ENCODE measurements at places on chromosomes 11 and 22.

- DNase-seq = no peak
These were observed 10.8 kb upstream of the ANKRD13D start for GRCh38 chr11:67278135-67278938.

DNA sequence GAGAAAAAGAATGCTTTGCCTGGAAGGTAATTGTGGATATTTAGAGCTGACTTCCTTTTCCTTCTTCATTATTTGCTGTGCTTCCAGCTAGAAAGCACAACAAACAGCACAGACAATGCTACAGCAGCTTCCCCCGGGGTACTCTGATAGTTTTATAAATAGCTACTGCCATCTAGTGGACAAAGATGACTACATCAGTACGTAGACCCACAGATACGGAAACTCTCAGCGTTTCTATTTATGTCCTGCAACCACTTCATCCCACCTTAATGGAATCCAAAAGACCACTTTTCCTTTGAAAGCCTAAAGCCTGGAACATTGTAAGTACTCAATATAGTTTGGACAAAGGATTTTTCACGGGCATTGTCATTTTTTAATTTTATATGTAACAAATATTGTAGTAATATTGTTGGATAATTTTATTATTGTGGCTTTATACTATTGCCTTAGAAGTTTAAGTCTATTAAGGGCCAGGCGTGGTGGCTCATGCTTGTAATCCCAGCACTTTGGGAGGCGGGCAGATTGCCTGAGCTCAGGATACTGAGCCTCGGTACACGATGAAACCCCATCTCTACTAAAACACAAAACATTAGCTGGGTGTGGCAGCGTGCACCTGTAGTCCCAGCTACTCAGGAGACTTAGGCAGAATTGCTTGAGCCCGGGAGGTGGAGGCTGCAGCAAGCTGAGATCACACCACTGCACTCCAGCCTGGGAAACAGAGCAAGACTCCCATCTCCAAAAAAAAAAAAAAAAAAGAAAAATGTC is 7.5 kb downstream of the HSPA8 start:
- peak; percentile 59 for DNase-seq

DNA sequence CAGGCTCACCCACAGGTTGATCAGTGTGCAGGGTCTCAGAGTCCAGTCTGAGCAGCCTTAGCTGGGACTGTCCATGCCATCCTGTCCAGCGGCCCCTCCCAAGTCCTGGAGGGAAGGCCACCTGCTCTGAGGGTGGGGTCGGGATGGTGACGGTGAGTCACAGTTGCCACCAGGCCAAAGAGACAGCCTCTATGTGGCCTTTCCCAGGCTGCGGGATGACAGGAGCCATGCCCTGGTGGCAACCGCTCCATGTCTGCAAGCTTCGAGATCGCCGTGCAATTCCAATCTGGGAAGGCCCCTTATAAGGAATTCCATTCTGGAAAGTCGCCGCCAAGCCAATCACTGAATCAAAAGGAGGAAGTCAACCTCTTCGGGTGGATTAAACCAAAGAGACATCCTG is 47.5 kb downstream of the RTL6 start:
- no peak for DNase-seq

GRCh38 chr22:19832476-19833108 is 22.1 kb downstream of the GNB1L start:
- DNase-seq = no peak

DNA sequence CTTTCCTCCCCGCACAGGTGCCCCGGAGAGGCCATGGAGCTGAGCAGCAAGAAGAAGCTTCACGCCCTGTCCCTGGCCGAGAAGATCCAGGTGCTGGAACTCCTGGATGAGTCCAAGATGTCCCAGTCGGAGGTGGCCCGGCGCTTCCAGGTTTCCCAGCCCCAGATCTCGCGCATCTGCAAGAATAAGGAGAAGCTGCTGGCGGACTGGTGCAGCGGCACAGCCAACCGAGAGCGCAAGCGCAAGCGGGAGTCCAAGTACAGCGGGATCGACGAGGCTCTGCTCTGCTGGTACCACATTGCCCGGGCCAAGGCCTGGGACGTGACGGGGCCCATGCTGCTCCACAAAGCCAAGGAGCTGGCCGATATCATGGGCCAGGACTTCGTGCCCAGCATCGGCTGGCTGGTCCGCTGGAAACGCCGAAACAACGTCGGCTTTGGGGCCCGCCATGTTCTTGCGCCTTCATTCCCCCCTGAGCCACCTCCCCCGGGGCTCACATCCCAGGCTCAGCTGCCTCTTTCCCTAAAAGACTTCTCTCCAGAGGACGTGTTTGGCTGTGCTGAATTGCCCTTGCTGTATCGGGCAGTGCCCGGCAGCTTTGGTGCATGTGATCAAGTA is 1.3 kb downstream of the TIGD3 start:
- no peak for DNase-seq

- no peak for DNase-seq
These were observed 1088.2 kb downstream of the TBC1D22A start for GRCh38 chr22:47850644-47851151.

GRCh38 chr22:20967697-20968211 is 699 bp downstream of the AIFM3 start:
- no peak for DNase-seq

GRCh38 chr11:107757661-107758060 is 45.8 kb upstream of the SLN start:
- no peak for DNase-seq

- DNase-seq = no peak
These were observed 174.2 kb upstream of the ARHGAP20 start for GRCh38 chr11:110886288-110886970.

DNA sequence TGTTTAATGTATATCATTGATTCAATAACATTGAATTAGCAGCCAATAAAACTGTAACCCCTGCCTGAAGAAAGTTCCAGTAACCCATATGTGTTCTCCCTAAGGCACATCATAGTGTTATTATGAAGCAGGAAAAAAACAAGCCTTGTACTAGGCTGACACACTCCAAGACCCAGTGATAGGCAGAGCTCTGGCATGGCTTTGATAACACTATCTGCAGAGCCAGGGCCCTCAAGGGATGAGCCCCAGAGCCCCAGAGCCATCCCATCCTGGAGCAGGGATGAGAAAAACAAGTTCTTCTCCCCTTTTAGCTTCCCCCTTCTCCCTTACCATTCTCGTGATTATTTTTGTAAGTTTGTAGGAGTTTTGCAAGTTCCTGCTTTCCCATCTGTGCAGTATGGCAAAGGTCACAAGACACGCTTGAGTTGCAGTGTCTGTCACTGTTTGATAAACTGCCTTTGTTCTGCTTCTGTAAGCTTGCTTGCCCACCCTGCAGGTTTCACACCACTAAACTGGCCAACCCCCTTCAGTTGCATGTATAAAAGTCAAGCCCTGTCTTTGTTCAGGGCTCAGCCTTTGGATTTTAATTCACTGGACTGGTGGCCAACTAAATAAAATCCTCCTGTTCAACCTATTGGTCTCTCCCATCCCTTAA is 22.3 kb upstream of the GUCY1A2 start:
- DNase-seq = no peak

- peak; percentile 73 for DNase-seq
These were observed 15.6 kb upstream of the INCENP start for GRCh38 chr11:62108017-62108750.

DNA sequence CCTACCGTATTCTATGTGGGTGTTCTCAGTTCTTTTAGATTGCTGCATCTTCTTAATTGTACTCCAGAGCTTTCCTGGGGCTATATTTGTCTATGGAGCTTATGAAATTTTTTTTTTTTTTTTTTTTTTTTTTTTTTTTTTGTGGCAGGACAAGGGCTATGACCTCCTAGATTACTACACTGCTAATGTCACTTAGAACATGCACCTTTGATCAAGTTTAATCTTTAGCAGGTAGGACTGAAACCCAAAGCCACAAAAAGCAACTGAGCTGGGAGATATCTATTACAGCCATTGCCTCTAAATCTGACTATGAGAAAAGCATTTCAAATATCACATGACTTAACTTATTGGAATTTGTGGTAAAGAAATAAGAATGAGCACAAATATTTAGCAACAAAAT is 21.7 kb upstream of the ABTB2 start:
- DNase-seq = no peak

GRCh38 chr22:50626850-50627641 is 906 bp downstream of the ARSA start:
- no peak for DNase-seq

GRCh38 chr11:121225382-121225781 is 67.2 kb upstream of the SC5D start:
- no peak for DNase-seq

GRCh38 chr11:25838918-25839625 is 492.9 kb upstream of the ANO3 start:
- no peak for DNase-seq

- no peak for DNase-seq
These were observed 260.0 kb downstream of the TBC1D22A start for GRCh38 chr22:47022475-47022874.

GRCh38 chr22:44025171-44026065 is 1.3 kb downstream of the PARVB start:
- peak; percentile 87 for DNase-seq

- no peak for DNase-seq
These were observed 163.7 kb downstream of the DSCAML1 start for GRCh38 chr11:117633186-117633754.

- DNase-seq = no peak
These were observed 82.2 kb downstream of the DEPDC5 start for GRCh38 chr22:31836010-31836409.

- no peak for DNase-seq
These were observed 12.7 kb downstream of the NUMA1 start for GRCh38 chr11:72067676-72068075.

DNA sequence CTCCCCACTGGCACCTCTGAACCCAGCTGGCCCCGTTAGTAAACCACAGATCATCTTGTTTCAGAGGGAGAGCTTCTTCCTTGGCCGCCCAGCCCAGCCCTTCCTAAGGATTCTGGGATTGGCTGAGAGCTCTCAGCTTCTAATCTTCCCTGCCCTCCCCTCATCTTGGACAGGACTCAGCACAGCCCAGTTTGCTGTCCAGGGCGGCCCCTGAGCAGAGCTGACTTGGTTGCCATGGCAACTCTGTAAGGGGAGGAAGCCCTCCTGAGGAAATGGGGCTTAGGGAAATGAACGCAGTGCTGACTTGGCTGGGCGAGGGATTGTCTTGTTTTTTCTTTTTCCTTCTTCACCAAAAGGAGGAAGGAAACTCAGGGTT is 4.6 kb downstream of the APOL4 start:
- DNase-seq = peak; percentile 52

- no peak for DNase-seq
These were observed 43.9 kb downstream of the RELT start for GRCh38 chr11:73420136-73420535.

- DNase-seq = no peak
These were observed 9.9 kb downstream of the OSBPL5 start for GRCh38 chr11:3155216-3155615.

Data from CD14-positive monocyte (primary cell).